ENCODE measurements at places on chromosomes 13 and 19.
A peak's percentile ranks its signal among the peaks of the same experiment; 100 is the strongest.

GRCh38 chr19:49210108-49210900 is 52.7 kb downstream of the TRPM4 start:
- DNase-seq: peak; percentile 67

GRCh38 chr19:44748426-44749254 is at the start of gene BCL3:
BCL3 (plus strand) TSS chr19:44748708; CDS start chr19:44748791, 83 bp downstream.
- peak; percentile 85 for DNase-seq

DNA sequence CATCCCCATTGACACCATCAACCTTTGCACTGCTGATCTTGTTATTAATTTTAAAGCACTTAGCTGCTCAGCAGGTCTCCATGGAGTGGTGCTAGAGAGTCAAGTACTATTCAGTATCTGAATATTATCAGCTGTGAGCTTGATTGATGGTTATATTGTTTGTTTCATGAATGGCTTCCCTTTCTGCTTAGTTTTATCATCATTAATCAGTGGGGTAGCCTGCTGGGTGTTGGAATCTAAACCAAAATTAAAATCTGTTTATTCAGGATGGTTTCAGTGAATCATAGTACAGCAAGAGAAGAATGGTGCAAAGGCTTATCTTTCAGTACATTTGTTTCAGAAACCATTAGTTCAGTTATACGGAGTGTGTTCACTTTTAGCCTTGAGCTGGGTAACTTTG is 42.5 kb upstream of the SCEL start:
- DNase-seq: no peak

DNA sequence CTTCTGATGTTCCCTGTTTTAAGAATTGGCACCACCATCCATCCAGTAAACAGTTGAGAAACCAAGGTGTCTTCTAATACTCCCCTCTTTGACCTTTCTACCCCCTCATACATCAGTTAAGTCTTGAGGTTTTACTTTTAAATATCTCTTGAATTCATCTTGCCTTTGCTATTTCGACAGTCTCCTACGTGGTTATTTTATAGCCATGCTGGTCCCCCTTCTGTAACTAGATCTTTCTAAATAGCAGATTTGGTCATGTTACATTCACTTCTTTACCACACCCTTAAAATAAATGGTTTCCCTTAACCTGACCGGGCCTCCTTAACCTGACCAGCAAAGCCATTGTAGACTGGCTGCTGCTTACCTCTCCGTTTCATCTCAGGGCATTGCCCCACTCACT is 5.4 kb downstream of the GPR180 start:
- no peak for DNase-seq

- DNase-seq: no peak
These were observed 14.7 kb upstream of the ADPRHL1 start for GRCh38 chr13:113468029-113468428.

Data from activated CD8-positive, alpha-beta memory T cell treated with anti-CD3 and anti-CD28 coated beads for 24 hours (primary cell).